ENCODE measurements at places on chromosomes 16 and 17. TPM values are rescaled to one million over a fixed set of nuclear protein-coding genes. Genes with fewer than 3 reads are reported as not detected.

Gene STAC2
- 1.1 TPM for total RNA-seq

Gene CD300LF
- not detected for total RNA-seq

Gene WNT9B
- total RNA-seq: not detected

Gene TRIM25
- 12.1 TPM for total RNA-seq

Gene NACA2
- total RNA-seq: not detected

Gene CSH2
- total RNA-seq: not detected

GRCh38 chr16:89911375-89911774 is 7.3 kb upstream of the MC1R start:
- DNase-seq: peak; percentile 63

DNA sequence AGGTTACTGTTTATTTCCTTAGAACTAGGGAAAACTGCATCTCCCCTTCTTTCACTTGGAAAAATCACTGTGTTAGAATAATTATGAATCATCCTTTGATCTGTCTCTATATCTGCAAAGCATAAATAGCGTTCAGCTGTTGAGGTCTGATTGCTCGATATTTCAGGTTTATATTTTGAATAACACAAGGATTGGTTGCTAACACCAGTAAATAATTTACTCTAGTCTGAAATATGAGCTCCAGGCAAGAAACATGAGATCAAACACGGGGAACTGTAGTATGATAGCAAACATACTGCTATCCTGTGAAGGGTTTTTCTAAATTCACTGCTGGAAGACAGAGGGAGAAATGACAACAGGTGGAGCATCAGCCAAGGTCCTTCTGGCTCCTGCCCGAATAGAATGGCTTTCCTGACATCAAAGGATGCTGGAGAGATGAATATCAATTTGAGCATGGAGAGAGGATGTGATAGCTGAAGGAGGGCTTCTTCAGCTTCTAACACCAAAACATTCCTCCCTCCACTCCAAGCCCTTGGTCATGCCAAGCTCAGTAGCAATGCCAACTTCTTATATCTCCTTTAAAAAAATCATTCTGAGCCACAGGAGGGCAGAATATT is 450.3 kb downstream of the SHISA9 start:
- DNase-seq: no peak

GRCh38 chr16:29653471-29653870 is 9.6 kb upstream of the SPN start:
- no peak for DNase-seq

DNA sequence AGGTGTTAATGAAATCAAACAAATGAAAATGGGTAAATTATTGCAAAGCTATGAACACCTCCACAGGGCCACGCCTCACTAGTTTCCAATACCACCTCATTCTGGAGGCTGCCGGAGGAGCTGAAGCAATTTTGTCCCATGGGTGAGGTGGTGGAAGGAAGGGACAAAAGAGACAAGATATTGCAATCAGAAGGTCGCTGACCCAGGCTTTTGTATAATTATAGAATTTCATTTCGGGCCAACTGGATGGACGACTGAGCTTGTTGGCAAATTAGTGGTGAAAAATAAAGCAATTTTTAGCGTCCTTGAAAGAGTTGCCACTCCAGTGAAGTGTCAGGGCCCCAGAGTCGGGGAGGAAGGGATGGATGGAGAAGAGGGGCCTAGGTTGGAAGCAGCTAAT is 147.9 kb downstream of the CYLD start:
- DNase-seq: no peak

DNA sequence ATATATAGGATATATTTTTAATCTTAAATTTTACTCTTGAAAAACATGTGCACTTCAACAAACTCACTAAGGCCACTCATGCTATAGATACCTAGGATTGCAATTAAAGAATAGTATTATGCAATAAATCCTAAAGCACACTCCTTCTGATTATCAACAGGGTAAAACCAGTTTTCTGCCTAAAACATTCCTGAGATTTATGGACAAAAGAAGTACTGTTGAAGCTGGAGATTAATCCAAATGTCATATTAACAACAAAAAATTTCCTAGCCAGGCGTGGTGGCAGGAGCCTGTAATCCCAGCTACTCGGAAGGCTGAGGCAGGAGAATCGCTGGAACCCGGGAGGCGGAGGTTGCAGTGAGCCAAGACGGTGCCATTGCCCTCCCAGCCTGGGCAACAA is 21.4 kb downstream of the CHCT1 start:
- DNase-seq: no peak

DNA sequence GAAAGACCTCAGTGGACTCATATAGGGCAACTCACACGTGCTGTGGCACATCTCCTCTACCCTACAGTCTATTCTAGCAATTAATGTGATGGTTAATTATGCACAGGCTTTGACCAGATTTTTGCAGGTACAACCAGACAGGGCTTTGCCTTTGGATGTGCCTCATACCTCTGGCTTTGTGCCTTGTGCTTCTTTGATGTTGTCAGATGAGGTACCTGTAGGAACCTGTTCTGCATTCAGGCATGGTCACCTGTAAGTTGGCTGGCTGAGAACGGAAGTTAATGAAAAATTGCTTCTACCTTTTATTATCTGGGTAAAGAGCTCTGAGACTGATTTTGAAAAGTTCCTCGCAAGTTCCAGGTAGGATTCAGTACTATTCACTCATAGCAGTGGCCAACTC is 462.9 kb upstream of the ZFHX3 start:
- DNase-seq: no peak

DNA sequence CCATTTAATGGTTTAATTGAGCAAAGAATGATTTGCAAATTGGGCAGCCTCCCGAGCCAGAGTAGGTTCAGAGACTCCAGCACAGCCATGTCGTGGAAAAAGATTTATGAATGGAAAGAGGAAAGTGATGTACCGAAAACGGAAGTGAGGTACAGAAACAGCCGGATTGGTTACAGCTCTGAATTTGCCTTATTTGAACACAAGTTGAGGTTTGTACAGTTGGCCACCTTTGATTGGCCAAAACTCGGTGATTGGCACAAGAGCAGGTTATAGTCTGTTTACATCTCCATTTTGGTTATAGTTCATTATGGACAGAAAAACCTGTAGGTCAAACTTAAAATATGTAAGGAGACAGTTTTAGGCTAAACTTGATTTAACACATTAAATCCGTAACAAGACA is 44.5 kb downstream of the TENT4B start:
- no peak for DNase-seq

DNA sequence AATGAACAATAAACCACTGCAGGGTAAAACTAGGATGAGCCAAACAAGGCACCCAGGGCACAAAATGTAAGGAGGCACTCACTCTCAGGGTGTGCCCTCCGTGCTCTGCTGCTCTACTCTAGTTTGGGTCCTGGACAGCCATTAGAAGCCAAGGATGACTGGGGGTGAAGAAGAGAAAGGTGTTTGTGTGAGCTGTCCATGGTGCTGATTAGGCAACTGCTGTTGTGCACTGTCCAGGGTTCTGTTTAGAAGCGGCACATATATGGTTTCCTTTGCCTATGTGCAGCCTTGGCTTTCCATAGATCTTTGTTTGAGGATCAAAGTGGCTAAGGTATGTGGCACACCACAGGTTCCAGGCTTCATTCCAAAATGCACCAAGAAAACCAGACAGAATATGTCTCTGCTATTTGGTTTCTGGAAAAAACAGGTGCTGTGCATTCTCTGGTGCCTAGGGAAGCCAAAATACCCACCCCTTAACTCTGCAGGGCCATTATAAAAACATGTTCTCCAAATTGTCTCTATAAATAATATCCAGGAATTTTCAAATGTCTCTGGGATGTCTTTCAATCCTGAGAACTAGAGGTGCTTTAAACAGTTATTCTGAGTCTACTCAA is 123.5 kb downstream of the CBLN1 start:
- no peak for DNase-seq

GRCh38 chr17:78839762-78840529 is 668 bp downstream of the USP36 start:
- peak; percentile 79 for DNase-seq

DNA sequence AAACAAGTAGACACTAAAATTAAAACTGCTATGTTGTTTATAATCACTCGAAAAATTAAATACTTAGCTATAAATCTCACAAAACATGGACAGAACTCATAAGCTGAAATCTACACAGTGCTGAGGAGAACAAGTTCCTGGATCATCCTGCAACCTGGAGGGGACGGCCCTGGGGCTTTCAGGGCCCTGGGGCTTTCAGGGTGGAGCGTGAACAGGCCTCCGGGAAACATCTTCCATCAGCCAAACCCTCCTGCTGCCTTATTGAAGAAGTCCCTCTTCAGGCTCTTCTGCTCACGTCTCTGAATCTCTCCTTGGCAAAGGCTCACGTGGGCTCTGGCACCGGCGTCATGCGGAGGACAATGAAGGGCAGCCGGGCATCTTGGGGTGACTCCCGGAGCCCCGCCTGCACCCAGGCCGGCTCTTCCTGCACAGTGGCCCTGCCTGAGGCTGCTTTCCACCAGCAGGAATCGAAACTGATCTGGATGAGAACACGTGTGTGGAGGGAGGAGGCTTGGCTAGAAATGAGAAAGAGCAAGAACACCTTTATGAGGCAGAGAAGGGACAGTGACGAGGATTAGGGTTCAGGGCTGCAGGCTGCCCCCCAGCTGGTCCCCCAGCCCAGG is 127.3 kb downstream of the CDRT15L2 start:
- DNase-seq: no peak

GRCh38 chr16:2497116-2497630 is 16.6 kb upstream of the ATP6V0C start:
- no peak for DNase-seq

DNA sequence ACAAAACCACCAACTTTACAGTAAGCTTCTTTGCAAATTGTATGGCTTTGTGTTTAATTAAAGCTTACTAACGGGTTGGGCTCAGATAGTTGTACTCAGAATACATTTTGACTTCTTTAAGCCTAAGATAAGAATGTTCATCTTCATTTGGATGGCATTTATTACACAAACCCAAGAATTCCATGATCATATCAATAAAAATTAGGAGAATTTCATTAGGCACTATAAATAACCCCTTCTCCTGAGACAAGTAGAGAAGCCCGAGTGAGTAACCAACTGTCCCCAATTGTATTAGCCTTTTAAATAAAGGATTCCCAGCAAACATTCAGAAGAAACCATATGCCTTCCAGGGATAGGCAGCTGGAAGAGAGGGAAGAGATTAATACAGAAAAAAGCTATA is 504.7 kb downstream of the KCNJ2 start:
- DNase-seq: no peak

- DNase-seq: peak; percentile 73
Measured at GRCh38 chr17:17300624-17301568, 2.3 kb upstream of the NT5M start.

GRCh38 chr16:57196286-57196685 is 10.2 kb downstream of the RSPRY1 start:
- DNase-seq: no peak

DNA sequence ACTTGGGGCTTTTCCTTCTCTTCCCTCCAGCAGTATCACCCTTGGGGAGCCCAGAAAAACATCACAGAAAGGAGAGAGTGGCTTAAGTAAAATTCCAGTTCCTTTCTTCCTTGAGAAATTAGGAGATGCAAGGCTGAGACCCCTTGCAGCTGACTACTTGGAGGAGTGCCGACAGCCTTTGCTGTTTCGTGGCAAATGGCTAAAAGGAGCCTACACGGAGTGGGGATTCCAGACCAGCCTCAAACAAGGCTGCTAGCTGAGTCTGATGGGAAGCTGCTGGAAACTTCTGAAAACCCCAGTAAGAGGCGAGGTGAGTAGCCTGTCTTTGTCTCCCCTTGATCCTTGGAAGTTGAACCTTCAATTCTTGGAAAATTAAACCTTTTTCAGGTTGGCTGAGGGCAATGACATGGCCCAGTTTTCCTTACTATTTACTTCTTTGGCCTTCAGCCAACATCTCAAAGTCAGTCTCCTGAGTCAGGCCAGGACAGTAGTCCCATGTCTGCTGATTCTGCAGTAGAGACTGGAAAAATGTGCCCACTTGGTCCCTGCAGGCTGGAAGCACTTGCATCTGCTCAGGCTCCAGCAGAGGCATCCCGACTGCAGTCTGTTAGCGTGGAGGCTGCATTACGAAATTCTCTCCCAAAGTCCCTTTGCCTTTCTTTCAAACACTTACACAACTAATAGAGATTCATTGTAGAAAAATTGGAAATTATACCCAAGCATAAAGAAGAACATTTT is 23.4 kb downstream of the SMIM36 start:
- no peak for DNase-seq

DNA sequence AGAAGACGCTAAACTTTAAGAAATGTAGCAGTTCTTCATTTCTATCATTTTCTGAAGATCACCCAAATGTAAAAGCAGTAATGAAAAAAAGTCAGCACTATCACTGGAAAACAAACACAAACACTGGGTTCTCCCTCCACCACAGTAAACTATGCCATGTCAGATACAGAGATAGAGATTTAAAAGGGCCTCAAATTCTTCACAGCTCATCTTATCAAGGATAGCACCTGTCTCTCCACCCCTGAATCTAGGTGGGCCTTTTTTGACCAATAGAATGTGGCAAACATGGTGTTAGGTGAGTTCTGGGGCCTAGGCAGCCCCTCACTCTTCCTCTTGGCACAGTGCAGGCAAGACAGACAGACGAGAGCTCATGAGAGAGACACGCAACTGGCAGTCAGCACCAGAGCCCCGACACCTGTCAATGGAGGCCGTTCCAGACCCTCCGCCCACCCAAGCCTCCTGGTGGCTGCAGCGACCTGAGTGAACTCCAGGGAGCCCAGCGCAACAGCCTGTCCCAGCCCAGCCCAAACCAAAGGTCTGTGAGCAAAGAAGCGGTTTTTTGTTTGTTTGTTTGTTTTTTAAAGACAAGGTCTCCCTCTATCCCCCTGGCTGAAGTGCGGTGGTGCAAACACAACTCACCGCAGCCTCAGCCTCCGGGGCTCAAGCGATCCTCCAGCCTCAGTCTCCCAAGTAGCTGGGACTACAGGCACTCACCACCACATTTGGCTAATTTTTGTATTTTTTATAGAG is 79.8 kb downstream of the TBC1D16 start:
- peak; percentile 37 for DNase-seq

- peak; percentile 94 for DNase-seq
Measured at GRCh38 chr17:80859002-80859941, 132.4 kb upstream of the CHMP6 start.

- peak; percentile 30 for DNase-seq
Measured at GRCh38 chr16:2775765-2776499, 1.1 kb downstream of the ELOB start.

GRCh38 chr16:9033125-9033830 is 58.2 kb upstream of the HAPSTR1 start:
- DNase-seq: no peak

DNA sequence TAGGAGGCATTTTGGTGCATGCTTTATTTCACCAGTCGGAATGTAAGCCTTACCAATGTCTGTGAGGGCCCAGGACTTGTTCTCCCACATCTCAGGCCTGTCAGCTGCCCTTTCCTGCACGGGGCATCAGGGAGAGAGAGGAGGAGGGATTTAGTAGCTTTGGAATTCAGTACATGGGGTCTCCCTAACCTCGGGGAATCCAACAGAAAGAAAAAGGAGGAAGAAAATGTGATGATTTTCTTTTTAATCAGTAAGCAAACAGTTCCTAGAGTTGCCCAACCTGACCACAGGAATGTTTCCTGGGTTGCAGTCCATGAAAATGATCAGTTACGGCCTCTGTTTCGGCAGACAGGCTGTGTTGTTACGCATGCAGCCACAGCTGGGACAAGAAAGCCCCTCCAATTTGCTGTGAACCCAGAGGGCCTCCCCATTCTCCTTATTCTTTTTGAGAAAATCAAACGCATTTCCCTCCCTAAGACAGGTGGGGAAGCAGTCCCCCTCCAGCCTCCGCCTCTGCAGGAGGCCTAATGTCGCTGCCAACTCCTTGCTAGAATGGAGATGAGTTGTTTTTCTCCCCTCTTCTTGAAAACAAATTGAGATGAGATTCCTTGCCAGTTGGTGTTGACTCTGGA is 53.1 kb upstream of the TANGO6 start:
- peak; percentile 66 for DNase-seq

All from sigmoid colon (tissue), 7 donors.